ENCODE measurements at places on chromosomes 6 and 20.

DNA sequence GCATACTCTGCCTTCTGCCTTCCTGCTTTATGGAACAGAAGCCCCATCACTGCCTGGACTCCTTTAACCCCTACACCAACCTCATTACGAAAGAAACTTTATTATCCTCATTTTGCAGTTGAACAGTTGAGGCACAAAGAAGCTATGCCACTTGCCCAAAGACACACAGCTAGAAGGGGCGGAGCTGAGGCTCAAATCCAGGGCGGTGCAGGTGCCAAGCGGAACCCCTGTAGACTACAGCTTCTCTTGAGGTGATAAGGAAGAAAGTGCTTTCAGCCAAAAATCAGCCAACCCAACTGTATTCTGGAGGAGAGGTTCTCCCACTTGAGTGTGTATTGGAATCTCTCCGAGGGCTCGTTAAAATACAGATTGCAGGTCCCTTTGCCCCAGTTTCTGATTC is 90.5 kb downstream of the PRND start:
- no peak for DNase-seq

- no peak for DNase-seq
These were observed 21.7 kb upstream of the FYN start for GRCh38 chr6:111894951-111895350.

- no peak for DNase-seq
These were observed 179.1 kb upstream of the HS3ST5 start for GRCh38 chr6:114521926-114522325.

- no peak for DNase-seq
These were observed 40.8 kb upstream of the TIAM2 start for GRCh38 chr6:154954347-154954746.

- DNase-seq = no peak
These were observed 310.7 kb downstream of the CD83 start for GRCh38 chr6:14428269-14428668.

GRCh38 chr6:155088856-155089255 is 93.7 kb downstream of the TIAM2 start:
- DNase-seq = no peak

- DNase-seq = no peak
These were observed 61.6 kb upstream of the SNX9 start for GRCh38 chr6:157761331-157761921.

DNA sequence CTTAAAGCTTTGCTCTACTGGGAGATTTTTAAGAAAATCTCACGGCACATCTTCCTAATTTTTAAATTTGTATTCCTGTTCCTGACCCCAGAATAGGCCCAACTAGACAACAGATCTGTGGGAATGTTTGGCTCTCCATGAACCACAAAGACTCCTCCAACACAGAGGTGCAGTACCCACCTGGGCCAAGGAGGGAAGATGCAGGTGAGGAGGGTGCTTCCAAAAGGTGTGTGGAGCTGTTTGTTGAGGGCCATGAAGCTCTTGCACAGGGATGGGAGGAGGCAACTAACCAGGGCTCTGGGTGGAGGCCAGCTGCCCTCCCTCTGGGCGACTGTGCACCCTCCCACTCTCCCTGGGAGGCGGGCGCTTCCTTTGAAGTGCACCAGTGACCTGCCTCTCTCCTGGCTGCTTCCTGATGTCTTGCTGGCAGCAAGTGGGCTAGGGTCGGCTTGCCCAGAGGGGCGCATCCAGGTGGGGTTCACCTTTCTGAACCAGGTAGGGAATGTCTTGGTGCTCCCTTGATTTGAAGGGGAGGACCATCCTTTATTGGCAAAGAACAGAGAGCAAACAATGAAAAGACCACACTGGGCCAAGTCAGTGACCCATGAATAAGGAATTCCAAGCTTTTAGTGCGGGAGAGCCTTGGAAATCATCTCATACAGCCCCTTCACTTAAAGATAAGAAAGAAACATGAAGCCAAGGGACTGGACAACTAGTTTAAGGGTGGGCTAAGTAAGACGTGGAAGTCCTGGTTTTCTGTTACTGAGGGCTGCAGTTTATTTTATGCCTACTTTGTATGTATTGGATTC is 76.0 kb downstream of the ANKRD6 start:
- DNase-seq = no peak

- no peak for DNase-seq
These were observed 1068.7 kb upstream of the FLRT3 start for GRCh38 chr20:15406072-15406471.

DNA sequence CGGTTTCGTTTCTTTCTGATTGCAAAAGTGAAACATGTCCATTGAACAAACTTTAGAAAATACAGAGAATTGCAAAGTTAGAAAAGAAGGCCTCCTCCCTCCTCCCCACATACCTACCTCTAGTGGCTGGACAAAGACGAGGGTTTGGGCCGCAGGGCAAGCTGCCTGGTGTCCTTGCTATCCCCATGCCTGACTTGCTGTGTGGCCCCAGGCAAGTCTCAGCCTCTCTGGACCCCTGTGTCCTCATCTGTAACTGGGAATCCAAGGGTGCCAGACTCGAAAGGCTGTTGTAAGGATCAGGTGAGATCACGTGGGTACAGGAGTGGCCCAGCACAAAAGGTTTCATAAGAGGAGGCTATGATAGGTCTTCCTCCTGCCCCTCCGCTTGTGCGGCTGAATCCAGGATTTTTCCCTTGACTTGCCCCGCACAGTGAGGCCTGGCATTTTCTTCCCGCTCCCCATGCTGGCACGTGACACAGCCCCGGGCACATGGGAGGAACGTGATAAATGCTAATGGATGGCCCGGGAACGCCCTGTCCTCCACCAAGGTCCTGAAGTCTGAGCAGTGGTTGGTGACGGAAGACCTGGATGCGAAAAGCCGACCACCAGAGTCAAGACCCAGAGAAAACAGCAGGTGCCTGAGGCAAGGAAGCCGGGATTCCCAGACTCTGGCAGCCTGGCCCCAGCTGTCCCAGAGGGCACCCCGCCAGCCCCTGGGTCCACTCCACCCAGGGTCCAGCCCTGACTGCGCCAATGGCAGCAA is 55.8 kb downstream of the UBE2V1 start:
- no peak for DNase-seq

DNA sequence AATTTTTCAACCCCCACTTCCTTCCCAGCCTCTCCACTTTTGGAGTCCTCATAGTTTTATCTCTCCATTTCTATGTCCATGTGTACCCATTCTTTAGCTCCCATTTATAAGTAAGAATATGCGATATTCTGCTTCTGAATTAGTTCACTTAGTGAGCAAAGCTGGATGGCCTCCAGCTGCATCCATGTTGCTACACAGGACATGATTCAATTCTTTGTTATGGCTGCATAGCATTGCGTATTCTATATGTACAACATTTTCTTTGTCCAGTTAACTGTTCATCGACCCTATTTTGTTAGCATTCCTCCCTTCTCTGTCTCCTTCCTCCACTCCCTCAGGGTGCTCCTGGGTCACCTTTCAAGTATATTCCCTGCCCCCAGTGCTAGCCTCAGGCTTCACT is 210.0 kb upstream of the SSTR4 start:
- DNase-seq = no peak

- DNase-seq = no peak
These were observed 3.0 kb downstream of the ENPP3 start for GRCh38 chr6:131640100-131640499.

DNA sequence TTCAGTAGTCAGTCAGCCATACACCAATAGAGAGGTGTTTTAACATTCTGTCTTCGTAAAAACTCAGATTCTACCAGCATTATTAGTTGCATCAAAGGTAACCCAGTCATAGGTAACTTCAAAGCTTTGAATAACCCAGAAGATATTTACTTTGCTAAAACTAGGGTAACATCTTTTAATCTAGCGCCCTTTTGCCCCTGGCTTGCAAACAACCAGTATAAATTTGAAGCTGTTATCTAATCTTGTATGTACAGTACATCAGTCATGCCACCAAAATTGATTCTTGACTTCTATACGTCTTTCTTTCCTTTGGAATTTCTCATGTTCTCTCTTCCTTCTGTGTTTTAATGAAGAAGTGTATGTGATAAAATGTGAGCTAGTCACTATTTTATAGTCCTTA is 109.3 kb downstream of the LIN28B start:
- DNase-seq = no peak

DNA sequence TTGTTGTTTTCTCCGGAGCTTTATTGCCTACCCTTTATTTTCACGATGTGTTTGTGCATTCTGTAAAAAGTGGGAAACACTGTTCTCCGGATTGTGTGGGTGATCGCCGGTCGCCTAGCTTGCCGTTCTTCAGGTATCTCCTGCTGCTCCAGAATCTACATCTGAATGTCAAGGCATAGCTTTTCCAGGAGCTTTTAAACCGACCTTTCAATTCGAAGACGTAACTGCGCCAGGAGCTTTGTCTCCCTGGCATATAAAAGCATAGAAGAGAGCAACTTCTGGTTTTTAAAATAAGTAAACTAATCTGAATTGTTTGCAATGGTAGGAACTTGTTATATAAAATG is 96.0 kb downstream of the HFE start:
- no peak for DNase-seq

- DNase-seq = no peak
These were observed 96.9 kb upstream of the VGLL2 start for GRCh38 chr6:117168296-117169063.

DNA sequence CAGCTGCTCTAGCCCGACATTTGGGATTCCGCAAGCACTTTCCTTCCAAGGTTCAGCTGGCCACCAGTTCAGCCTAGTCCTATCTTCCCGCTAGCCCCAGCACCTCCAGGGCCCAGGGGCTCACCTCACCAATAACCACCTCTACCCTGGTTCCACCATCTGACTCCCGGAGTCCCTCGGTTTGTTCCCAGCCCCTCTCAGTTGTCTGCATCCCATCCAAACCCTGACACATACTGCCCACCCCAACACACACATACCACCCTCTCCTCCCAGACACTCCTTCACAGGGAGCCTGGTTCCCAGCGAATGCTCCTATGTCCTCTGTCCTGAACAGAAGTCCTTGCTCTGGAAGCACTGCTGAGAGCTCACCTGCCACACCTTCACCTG is 418 bp downstream of the TNXB start:
- no peak for DNase-seq

GRCh38 chr6:2973676-2974075 is 2.3 kb upstream of the SERPINB6 start:
- no peak for DNase-seq

DNA sequence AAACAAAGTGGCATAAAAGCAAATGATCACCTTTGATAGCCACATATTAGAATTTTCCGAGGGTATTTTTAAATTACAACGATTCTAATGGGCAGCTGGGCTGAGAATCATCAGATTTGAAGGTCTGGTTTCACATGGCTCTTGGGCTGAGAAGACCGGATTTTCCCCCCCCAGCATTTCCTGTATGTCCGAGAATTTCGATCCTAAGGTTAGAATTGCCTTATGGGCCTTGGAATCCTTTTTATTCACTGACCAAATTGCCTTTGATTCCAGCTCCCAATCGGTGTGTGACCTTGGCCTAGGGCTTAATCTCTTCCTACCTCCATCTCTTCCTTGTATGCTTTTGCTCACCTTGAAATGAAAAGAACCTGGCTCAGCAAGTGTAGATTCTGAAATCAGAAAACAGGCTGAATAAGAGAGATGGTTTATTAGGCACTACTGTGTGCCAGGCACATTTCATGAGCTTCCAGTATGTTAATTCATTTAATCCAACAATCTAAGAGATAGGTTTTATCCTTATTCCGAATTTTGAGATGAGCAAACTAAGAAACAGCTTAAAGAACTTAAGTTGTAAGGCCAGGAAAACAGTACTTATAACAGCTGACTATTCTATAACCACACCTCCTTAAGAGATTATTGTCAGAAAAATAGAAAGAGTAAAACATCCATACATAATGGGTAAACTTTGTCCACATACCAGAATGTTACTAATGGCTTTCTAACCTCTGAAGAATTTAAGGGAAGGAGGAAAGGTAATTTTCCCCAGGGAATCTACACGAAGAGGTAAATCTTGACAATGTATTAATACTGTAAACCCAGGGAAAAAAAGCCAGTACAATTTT is 39.4 kb downstream of the HFE start:
- DNase-seq = no peak

- no peak for DNase-seq
These were observed 151.5 kb downstream of the QKI start for GRCh38 chr6:163566056-163566455.

DNA sequence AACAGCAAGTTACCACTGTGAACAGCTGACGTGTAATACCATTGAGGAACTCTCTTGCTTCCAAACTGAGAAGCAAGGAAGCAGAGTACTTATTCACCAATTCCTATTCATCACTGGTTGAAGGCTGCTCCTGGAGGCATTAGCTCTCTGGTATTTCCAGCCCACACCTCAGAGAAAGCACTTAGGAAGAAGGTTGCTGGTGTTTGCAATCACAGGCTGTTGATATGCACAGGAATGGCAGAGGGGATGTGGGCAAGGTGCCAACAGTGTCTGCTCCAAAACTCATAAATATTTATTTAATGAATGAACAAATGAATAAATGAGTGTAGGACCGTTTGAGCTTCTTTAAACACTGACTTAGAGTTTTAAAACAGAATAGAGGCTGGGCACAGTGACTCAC is 6.9 kb upstream of the RRBP1 start:
- no peak for DNase-seq

- DNase-seq = no peak
These were observed 33.1 kb upstream of the LCA5 start for GRCh38 chr6:79570129-79571029.

GRCh38 chr6:158813032-158813431 is 6.1 kb downstream of the EZR start:
- DNase-seq = no peak
